Activated T-cell treated with anti-CD3 and anti-CD28 coated beads for 1 hour (primary cell): ENCODE measurements at places on chromosomes 7 and 10.

DNA sequence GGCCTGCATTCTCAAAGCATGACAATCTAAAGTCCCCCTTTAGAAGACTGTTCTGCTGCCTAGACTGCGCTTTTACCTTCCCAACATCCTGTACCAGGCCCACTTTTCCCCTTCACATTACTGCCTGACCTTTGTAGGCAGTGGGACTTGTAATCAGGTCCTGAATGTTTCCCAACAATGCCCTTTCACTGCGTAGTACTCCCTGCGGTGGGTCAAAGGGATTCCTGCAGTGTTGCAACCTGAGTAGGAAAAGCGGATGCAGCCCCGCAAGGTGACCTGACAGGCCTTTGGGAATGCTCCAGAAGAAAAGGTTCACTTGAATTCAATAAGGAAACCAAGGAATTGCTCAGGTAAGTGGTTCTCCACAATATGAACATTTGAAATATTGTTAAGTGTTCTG, 4.9 kb upstream of the TCAF1 start:
- no peak for DNase-seq

DNA sequence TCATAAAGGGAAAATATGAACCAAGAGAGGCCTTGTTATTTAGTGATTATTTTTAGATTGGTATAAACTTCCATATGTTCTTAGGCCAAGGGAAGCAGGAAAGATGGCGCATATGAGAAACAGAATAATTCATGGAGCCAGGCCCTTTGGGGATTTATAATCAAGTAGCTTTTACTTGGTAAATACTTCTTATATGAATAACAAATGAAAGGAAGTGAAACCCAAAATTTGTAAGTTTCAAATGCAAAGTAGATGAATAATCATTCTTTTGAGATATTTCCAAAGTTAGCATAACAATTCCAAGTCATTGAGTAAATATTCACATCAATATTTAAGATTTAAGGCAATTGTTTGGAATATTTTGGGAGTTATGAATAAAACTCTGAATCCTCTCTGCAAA, 13.9 kb upstream of the OPTN start:
- no peak for DNase-seq

GRCh38 chr10:116049158-116049973, 223.6 kb downstream of the GFRA1 start:
- no peak for DNase-seq

- no peak for DNase-seq
Measured at GRCh38 chr7:51645702-51646298, 329.2 kb upstream of the COBL start.

DNA sequence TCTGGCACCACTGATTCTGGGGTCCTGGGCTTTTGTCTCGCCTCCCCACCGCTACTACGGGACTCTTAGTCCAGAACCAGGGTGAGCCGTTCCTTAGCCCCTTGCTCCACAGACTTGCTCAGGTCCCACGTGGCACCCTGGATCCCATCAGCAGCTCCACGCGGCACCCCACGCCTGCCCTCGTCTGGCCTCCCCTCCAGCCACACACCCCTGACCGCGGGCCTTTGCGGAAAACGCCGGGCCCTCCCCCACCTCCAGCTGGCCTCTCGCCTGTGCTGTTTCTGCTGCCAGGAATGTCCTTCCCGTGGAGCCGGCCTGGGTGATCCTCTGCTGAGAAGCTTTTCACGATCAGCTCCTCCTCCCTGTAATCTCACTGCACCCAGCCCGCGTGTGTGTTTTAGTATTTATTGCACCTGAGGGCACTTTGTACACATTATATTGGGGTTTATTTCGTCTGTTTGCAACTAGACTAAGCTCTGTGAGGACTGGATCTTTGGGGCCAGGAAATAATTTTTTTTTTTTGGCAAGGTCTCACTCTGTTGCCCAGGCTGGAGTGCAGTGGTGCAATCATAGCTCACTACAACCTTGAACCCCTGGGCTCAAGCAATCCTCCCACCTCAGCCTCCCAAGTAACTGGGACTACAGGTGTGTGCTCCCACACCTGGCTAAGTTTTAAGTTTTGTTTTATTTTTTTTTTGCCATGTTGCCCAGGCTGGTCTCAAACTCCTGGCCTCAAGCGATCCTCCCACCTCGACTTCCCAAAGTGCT, 10.5 kb upstream of the TTYH3 start:
- no peak for DNase-seq

DNA sequence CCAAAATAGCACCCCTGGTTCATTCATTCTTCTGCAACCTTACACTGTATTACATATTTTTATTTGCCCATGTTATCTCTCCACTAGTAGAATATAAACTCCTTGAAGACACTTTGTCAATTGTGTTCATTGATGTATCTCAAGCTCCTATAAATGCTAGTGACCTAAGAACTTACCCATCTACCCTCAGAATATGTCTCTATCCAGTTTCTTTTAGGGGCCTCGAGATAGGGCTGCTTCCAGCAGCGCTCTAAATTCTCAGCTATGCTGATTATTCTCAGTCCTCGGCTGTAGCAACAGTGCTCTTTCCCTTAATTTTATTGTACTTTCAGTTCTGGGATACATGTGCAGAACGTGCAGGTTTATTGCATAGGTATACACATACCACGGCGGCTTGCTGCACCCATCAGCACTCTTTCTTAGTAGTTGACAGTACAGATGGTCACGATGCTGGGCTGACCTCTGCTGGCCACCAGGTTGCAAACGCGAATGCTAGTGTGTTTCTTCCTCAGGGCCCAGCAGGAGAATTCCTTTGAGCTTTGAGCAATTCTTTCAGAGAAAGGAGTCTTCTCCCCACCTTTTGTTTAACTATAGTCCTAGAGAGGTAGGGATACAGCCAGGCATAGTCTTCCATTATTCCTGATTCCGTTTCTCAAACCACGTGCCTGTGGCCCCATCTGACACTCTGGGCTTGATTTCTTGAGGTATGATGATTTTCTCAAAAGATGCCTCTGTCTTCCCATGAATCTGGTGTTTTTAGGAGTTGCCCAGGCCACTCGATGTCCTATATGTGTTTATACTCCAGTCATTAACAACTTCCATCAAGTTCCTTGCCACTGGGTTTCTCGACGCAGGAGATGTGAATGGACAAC, 49.1 kb upstream of the CDC14C start:
- DNase-seq: no peak

DNA sequence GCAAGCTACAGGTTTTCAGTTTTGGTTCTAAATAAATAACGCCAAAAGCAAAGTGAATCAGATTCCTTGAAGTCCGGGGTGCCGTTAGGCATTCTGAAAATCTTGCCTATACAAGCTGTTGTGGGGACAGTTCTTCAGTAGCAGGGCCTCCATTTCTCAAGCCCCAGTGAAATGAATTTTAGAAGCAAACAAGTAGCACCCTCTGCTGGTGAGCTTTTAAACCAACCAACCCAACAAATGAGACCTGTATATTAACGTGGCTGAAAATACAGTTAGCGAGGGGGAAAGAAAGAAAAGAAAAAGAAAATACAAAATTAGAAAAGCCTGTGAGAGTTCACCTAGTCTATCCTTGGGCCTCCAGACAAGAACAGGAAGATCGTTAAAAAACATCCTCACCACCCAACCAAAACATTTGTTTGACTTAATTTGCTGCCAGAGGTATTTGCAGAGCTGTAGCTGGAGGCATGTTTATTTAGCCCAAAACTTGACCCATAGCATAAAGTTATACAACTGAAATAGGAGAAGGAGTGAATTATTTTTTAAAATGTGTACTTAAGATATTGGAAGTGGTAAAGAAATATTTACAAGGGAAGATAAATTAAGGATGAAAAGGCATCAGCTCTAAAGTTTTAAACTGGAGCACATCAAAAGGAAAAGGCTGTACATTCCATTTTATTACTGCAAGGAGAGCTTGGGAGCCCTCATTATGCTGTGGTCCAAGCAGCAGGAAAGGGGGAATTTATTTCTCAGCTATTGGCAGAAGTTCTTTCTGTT, 98.9 kb downstream of the DYNC1I1 start:
- DNase-seq: no peak

- no peak for DNase-seq
Measured at GRCh38 chr10:66786709-66787108, 139.1 kb upstream of the LRRTM3 start.

GRCh38 chr7:30584965-30585364, 9.7 kb upstream of the GARS1 start:
- DNase-seq: no peak

DNA sequence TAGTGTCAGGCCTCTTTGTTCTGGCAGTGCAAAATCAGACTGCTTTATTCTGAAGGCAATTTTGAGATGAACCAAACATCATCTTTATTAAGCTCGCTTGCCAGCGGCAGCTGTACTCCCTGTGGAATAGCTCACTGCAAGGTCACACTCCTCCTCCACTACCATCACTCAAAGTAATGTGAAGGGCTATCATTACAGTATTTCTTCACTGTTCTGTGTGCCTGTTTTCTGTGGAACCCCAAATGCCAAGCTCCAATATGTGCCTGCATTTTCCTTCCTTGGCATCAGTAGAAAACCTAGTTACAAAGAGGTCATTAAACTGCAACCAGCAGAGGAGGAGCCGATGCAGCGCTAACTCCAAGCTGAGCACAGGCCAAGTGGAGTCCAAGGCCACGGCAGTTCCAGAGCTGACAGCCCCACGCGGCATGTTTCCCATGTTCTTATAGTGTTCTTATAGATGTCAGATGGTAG, 21.4 kb downstream of the BCCIP start:
- DNase-seq: no peak

- no peak for DNase-seq
Measured at GRCh38 chr7:17255926-17256325, 42.5 kb upstream of the AHR start.

GRCh38 chr10:34254596-34254995, 560.5 kb downstream of the PARD3 start:
- no peak for DNase-seq

- DNase-seq: no peak
Measured at GRCh38 chr10:127370601-127371000, 174.2 kb upstream of the INSYN2A start.

DNA sequence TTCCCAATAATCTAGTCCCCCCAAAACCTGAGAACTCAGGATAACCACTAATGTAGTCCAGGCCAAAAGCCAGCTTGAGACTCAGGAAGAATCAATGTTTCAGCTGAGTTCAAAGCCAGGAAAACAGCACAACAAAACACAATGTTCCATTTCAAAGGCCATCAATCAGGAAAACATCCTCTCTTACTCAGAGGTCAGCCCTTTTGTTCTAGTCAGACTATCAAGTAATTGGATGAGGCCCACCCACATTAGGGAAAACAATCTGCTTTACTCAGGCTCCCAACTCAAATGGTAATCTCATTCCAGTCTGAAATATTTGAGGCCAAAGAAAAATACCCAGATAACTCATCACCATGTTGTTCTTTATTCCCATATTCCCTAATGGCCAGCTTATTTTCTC, 152.2 kb downstream of the SDHAF3 start:
- DNase-seq: no peak

GRCh38 chr10:98391578-98391991, 23.4 kb downstream of the PYROXD2 start:
- no peak for DNase-seq

DNA sequence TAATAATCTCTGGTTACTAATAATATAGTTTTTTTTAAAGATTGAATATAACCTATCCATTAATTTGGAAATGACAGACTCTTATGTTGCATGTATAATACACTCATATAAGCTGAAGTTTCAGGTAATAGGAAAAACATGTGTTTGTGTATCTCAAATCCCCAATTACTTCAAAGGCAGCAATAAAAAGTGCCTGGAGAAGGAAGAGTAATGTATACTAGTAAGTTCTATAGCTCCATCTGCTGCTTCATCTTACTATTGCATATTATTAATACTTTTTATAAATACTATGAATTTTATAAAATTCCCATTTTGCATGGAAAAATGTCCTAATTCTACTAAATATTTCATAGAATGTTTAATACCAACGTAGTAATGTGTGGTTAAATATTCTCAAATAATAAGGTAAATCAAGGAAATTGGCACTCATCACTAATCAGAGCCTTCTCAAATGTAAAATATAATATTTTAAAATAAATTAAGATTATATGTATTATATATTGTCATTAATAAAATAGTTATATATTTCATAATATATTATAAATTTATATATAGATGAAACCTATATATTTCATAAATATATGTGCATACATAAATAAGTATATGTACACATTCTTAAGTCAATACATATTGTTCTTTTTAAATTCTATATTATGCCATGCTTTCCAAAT, 311.9 kb downstream of the HGF start:
- no peak for DNase-seq

- peak; percentile 61 for DNase-seq
Measured at GRCh38 chr10:132443605-132443982, 46.6 kb downstream of the PWWP2B start.

DNA sequence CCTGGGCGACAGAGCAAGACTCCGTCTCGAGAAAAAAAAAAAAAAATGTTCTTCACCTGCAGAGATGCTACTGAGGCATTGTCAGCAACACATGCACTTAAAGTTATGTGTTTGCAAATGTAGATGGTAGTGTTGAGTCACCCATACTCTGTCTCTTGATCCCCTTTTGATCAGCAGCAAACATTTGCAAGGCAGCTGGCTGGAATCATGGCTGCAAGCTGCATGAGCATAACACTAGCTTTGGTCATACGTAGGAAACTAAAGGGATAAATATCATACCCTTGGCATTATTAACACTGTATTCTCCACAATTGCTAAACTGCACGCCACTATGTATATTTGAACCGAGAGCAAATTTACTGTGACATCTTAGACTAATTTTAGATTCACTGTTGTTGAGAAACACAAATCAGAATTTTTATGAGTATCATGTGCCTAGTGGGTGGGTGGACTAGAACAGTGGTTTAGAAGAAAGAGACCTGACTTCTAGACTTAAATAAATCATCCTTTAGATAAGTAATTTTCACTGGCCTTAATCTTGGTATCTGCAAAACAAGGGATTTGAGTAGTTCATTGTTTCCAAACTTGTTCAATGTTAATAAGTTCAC, 229.3 kb upstream of the MEOX2 start:
- DNase-seq: no peak

DNA sequence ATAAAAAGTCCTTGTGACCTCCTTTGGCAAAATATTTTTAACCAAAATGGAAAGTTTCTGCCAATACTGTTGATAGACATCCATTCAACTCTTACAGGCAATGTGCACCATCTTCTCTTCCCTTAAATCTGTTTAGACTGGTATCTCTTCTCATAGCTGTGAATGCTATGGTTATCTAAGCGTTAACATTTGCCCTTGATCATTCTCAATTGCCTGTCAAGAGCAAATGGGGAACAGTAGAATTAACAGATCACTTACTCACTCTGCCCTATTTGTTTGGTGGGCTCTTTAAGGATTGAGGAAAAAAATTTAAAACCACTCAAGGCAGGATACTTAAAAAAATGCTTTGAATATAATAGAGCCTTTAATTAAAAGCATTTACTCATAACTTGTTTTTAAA, 808.4 kb downstream of the NXPH1 start:
- DNase-seq: no peak

GRCh38 chr7:34832020-34832419, 174.0 kb downstream of the NPSR1 start:
- DNase-seq: no peak

GRCh38 chr7:27324246-27324645, 81.6 kb downstream of the EVX1 start:
- no peak for DNase-seq

- DNase-seq: no peak
Measured at GRCh38 chr10:57262892-57263291, 901.8 kb upstream of the ZWINT start.

- DNase-seq: no peak
Measured at GRCh38 chr10:129079705-129080104, 387.3 kb upstream of the MGMT start.

GRCh38 chr7:23264916-23265458, 18.4 kb downstream of the GPNMB start:
- DNase-seq: no peak
